ENCODE measurements at places on chromosomes 1 and 21. TPM values are rescaled to one million over a fixed set of nuclear protein-coding genes. Genes with fewer than 3 reads are reported as not detected.
A peak's percentile ranks its signal among the peaks of the same experiment; 100 is the strongest.

DNA sequence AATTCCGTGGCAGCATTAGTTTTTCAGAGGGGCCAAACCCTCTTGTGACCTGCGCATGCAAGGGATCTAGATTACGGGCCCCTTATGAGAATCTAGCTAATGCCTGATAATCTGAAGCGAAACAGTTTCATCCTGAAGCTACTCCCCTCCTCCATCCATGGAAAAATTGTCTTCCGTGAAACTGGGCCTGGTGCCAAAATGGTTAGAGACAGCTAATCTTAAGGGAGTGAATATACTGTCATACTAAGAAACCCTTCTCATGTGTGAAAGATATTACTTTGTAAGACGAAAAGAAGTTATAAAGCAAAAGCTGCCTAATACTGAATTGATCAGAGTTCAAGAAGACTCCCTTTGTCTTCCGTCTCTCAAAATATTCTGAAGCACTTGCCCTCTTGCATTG lies 166.3 kb downstream of the DUSP10 start:
- no peak for DNase-seq

- peak; percentile 65 for DNase-seq
These were observed 30.0 kb upstream of the COL18A1 start for GRCh38 chr21:45374826-45375455.

- DNase-seq, result no peak
These were observed 37.3 kb downstream of the NPHP4 start for GRCh38 chr1:5954964-5955363.

GRCh38 chr1:173555651-173556305 lies 47.1 kb downstream of the SLC9C2 start:
- no peak for DNase-seq

DNA sequence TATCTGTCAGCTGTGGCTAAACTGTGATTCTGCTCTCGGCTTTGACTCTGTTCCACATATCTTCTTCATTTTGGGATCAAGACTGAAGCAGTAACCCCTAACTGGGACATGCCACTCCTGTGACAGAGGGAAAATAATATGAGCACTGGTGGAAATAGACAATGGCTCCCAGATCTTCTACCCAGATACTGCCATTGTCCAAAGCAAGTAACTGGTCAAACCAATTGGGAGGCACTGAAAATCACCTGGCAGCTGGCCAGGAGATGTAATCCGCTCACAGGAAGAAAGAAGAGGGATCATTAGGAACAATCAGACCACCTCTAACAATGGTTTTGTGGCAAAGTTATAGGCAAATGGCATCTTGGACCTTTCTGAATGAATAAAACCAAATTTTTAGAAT lies 10.7 kb downstream of the SNX7 start:
- DNase-seq, result no peak

DNA sequence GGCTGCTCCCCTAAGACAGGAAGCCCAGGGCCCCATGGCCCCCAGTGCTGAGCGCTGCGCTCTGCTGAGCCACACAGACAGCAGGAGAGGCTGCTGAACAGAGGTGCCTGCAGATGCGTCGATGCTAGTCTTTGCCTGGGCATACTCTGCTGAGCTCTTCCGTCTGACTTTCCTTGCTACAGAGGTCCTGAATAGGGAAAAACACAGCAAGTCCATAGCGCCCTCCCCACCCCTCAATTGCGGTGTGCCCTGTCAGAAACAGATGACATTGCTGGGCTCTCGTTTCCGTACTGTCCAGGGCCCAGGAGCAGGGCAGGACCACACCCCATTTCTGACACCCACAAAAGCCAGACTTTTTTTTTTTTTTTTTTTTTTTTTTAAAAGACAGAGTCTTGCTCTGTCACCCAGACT lies 252.5 kb downstream of the SDCCAG8 start:
- DNase-seq, result no peak

DNA sequence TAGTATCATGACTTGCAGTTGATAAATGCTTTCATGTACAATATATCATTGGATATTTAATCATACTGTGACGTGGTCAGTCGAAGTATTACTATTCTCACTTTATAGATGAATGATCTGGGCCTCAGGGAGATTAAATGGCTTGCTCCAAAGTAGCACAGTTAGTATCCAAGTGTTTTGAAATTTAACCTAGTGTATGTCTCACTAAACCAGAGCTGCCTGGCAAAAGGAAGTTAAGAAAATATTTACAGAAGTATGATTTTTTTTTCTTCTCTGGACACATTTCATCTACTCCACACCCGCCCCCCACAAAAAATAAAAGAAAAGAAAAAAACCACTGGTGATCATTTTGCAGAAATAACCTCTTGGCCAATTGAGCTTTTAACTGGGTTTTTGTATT lies 71.9 kb upstream of the CXADR start:
- no peak for DNase-seq

- DNase-seq, result no peak
These were observed 4.4 kb upstream of the MPZL1 start for GRCh38 chr1:167717351-167717750.

DNA sequence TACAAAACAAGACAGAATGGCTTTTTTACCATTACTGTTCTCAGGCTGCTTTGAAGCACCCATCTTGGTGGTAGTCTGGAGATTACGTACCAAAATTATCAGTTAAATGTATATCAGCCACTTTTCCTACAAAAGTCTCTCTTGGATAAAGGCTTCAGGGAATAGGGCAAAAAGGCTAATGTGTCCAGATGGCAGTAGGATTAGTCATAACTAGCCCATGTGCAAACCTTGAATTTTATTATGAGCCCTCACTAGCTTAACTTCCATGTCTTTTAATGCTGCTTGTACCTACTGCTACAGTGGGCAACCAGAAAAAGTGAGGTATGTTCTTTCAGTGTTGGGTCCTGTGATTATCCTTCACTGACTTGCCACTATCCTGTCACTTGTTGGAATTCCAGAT lies 51.0 kb downstream of the PLPPR4 start:
- DNase-seq, result no peak

DNA sequence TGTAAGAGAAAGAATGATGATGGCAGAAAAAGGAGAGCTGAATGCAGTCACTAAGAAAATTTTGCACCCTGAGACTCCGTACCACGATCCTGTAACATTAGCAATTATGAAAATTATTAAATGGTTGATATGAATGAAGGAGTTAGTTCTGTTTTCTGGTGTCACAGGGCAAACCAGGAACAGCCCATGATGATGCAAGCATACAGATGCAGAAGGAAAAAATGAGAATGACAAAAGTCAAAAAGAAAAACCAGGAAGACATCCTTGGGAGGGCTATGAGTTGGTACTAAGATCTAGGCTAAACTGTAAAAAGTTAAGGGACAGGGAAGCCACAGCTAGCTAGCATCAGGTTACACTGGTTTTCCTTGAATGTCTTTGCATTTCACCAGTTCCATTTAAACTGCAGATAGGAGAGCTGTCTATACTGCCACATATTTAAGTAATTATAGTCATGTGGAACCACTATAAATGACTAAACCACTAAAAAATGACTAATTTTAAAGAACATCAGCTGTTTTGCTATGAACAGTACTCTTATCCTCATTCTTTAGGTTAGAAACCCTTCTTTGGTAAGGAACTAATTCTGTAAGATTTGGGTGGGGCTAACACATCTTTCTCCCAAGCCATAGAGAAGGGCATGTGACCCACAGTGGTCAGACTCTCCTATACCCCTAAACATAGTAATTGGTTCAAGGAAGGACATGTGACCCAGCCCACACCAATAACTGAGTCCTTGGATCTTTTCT lies 11.4 kb downstream of the DOCK7 start:
- no peak for DNase-seq

- no peak for DNase-seq
These were observed 56.7 kb downstream of the RALGPS2 start for GRCh38 chr1:178781533-178782330.

- no peak for DNase-seq
These were observed 2.7 kb downstream of the SERPINC1 start for GRCh38 chr1:173914366-173914871.

- no peak for DNase-seq
These were observed 47.0 kb upstream of the POU2F1 start for GRCh38 chr1:167173516-167174184.

DNA sequence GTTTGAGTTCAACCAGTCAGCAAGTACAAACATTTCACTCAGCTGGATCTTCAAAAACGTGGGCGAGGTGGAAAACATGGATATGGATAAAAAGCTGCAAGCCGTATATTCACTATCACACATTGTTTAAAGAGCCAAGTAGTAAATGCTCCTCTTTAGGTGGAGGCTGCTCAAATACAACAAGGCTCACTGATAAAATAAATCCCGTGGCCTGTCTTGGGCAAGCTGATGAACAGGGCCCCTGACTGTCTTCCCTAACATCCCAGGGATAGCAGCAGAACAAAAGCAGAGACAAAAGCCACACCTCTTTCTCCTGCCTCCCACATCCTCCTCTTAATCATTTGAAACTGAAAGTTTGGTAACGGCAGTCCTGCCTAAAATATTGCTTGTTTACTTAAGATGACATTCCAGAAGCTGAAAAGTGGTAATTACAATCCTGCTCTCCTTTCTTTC lies 357.7 kb downstream of the TTLL7 start:
- DNase-seq, result no peak

DNA sequence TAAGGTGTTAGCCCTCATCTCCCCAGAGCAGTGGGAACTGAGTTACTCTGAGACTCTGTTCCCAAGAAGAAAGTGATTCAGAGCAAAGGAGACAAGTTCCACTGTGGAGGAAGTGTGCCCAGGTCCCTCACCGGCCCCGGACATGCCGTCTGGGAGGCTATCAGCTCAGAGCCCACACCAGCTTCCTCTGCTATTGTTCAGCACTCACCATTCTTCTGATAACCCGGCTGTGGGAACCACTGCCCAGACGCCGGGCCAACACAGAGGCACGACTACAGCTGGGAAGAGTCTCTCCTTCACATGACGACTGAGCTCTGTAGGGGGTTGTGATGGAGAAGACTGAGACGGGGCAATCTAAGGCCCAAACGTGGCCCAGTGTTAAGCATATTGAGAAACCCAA lies 34.2 kb upstream of the GJA5 start:
- no peak for DNase-seq

- DNase-seq, result peak; percentile 48
These were observed 35.8 kb upstream of the H6PD start for GRCh38 chr1:9198538-9199361.

DNA sequence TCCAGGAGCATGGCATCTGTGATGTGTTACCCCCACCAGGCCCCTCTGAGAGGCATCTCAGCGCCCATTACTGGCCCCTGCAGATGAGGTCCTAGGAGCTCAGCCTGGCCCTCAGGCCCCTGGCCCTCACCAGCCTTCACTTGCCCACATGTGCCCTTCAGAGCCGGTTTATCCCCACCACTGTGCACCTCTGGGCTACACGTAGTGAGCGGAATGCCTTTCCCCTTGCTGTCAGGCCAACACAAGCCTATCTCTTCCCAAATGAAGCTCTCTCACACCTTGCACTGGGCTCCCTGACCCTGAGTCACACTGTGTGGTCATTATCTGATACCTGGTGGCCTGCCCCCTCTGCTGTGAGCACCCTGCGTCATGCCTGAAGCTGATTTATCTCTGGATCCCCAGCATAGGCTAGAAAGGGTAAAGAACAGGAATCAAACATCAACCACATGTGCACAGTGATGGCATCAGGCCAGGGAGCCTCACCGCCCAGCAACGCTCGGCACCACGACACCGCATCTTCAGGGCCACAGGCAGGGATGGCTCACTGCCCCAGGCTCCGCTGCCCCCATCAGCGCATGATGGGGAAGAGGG lies 49.1 kb downstream of the GLIS1 start:
- DNase-seq, result no peak

DNA sequence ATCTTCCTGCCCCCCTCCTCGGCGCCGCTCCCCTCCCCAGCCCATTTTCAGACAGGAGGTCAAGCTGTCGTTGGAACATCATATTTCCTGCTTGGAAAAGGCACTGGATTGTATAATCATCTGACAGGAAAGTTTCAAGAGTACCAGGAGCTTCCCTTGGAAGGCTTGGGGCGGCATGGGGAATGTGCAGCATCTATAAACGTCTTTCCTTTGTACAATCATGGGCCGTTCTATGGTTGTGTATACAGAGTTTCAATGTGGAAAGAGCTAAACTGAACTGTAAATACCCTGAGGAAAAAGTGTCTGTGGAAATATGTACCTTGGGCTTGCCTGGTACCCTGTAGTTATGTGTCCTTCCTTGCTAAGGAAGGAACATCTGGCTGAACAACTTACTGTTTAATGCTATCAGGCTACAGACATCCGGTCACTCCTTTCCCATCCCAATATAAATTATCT lies 368.1 kb upstream of the ADGRL2 start:
- no peak for DNase-seq

- no peak for DNase-seq
These were observed 372.5 kb upstream of the ST6GALNAC5 start for GRCh38 chr1:76494807-76495206.

DNA sequence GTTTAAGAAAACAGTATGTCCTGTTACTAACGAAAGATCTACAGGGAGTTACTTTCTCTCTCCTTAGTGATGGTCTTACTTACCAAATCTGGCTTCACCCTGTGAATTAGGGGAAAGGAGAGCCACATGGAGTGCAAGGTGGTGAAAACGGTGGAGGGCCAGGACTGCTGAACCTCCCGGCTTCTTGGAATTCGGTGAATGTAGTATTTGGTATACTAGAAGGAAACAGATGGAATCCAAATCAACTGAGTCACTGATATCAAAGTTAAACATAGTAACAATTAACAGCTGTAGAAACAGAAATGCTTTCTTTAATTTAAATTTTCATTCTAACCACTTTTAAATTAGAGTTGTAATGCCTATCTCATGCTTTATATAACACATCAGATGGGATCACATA lies 45.7 kb downstream of the ALG14 start:
- DNase-seq, result no peak

DNA sequence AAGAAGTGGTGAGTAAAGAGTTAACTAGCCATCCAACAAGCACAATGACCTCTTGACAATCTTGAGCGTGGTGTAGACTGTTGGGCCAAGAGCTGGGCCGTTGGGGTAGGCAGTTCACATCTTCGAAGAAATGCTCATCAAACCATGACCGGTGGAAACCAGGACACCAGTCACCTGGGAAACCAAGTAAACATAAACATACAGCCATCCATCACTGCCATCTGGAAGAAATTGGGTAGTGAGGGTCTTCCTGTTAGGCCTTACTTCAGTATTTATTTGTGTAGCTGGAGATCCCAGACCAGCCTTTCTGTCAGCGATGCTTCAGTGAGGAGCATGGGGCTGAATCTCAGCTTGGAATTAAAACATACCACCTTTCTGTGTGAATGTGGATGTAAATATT lies 108.1 kb upstream of the HAO2 start:
- DNase-seq, result no peak

Gene GPR161
- total RNA-seq, result 14.4 TPM

Gene AZIN2
- total RNA-seq, result 3.9 TPM

Gene HCN3
- 1.8 TPM for total RNA-seq

Gene SLAMF8
- 12.8 TPM for total RNA-seq

Gene CELA3A
- total RNA-seq, result 5.0 TPM

Gene CA6
- not detected for total RNA-seq

Gene SPATA45
- not detected for total RNA-seq

Gene LGR6
- 35.6 TPM for total RNA-seq

Gene MAN1C1
- 13.5 TPM for total RNA-seq

Gene SELENON
- 68.0 TPM for total RNA-seq

Gene TCHHL1
- not detected for total RNA-seq

Gene OR10J1
- not detected for total RNA-seq

Gene FAM151A
- not detected for total RNA-seq
